ENCODE measurements at places on chromosomes 16 and 17.

DNA sequence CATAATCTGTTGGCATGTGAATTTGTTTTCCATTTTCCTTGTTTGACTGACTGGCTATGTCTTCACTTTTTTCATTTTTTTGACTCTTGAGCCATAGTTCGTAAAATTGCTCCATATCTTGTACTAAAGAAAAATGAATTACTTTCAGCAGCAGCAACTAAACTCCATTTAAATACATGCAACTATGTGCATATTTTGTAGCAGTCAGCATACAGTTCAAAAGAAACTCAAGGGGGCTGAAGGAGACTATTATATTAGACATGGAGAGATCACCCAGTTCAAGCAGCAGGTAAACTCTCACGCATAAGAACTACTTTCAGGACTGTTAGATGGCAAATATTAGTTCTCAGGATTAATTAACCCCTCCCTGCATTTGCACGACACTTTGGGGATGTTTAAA is 13.6 kb upstream of the TXNDC11 start:
- no peak for DNase-seq

DNA sequence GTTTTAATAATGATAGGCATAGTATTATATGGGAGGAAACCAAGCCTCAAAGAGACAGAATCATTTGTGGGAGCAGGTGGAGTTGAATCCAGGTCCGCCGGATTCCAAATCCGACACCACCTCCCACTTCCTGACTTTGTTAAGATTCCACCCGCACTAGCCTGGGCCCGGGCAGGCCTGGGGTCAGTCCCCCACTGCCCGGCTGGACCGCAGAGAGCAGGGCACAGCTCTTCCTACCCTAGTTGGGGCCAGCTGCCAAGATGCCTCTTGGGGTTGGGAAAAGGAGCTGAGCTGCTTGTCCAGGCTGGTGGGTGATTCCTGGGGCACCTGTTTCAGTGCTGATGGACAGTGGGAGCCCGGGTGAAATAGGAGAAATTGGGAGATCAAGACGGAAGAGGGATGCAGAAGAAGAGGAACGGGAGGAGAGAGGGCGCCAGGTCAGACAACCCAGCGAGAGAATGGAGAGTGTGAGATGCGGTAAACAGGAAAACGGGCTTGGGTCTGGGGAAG is 53.9 kb downstream of the OR1D5 start:
- no peak for DNase-seq

GRCh38 chr16:14121142-14121541 is 50.0 kb downstream of the MRTFB start:
- no peak for DNase-seq

DNA sequence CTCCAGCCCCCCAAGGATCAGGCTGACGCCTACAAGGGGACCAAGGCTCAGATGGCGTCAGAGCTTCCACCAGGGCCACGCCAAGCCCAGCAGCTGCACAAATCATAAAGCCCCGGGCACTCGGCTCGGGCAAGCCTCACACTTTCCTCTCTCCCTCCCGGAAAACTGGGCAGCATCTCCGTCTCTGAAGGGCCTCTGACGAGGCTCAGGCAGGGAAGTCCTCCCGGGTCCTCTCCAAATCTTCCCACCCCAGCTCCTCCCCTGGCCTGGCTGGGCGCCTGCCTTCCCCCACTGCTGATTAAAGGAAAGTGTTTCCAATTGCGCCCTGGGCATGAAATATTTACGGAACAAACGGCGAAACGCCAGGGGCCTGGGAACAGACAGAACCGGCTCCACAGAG is 38.5 kb downstream of the PIEZO1 start:
- DNase-seq, result no peak

- no peak for DNase-seq
Measured at GRCh38 chr17:80636361-80637018, 91.9 kb downstream of the RPTOR start.

DNA sequence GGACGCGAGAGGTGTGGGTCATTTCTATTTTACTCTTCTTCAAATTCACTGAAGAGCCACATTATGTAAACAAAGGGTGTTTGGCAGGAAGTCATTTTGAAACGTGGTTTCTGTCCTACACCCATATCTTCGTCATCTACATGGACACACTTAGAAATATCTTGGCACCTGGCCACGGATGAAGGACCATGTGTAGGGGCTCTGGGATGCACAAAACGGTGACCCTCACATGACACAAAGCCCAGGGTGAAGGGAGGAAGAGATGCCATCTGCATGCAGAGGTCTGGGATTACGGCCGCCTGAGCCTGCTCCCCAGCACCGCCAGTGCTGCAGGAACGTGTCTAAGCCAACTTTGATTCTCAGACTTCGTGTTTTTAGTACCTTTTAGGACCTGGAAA is 130.2 kb upstream of the CHMP6 start:
- no peak for DNase-seq

DNA sequence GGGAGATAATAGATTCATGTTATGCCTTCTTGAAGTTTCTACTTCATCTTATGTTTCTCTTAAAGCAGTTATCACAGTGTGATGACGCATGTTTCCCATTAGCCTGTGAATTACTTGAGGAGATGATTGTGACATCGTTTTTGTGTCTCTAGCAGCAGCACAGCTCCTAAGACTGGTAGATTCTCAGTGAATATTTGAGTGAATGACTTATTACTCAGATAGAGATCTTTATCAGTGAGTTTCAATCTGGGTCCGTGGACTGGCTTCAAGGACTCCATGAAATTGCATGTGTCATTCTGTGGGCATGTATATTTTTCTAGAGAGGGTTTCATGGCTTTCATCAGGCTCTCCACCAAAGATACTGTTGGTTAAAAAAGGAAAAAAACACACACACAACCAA is 29.9 kb downstream of the YPEL2 start:
- peak; percentile 55 for DNase-seq

DNA sequence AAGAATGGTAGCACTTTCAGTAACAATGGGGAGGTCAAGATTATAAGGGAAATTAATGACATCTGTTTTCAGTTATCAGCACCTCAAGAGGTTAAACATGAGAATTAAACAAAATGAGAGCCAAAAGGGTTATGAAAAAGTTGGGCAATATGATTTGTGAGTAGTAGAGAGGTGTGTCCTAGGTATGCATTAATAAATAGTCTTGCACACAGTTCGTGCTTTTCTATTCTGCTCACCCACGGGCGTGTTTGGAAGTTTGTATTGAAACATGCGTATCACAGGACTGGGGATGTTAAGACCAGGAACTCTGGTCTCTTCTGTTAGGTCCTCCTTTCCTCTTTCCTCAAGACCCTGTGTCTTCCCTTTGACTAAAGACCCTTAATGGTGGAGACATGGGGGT is 6.0 kb downstream of the BPTF start:
- no peak for DNase-seq

DNA sequence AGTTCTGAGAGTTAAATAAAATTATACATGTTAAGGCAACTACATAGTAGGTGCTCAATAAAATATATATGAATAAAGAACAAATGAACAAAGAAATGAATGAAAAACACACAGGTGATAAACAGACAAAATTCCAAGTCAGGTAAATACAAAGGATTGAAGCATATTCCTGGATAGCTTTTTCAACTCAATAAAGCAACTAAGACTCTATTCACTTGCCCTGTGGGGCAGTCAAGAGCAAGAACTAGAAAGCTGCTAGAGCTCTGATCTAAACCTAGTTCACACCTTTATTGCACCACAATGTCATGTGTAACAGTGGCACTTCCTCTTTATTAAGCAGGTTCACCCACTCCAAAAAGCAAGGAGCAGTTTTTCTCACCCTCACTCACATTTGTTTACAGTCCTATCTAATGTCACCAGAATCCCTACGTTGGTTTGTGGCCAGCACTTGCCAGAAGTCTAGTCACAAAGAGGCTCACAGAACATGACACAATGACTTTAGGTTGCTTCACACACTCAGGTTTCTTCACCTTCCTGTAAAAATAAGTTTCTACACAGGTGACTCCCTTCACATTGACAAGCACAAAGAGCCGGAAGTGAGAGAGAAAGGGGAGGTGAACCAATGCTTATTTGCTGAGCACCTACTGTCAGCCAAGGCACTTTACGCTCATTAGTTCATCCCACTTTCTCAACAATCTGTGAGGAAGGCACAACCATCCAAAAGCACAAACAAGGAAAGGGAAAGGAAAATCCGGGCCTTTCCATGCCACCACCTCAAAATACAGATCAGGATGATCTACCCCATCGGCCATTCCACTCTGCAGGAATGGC is 70.8 kb downstream of the XPO6 start:
- DNase-seq, result no peak

- no peak for DNase-seq
Measured at GRCh38 chr16:70777973-70778406, 23.0 kb downstream of the VAC14 start.

DNA sequence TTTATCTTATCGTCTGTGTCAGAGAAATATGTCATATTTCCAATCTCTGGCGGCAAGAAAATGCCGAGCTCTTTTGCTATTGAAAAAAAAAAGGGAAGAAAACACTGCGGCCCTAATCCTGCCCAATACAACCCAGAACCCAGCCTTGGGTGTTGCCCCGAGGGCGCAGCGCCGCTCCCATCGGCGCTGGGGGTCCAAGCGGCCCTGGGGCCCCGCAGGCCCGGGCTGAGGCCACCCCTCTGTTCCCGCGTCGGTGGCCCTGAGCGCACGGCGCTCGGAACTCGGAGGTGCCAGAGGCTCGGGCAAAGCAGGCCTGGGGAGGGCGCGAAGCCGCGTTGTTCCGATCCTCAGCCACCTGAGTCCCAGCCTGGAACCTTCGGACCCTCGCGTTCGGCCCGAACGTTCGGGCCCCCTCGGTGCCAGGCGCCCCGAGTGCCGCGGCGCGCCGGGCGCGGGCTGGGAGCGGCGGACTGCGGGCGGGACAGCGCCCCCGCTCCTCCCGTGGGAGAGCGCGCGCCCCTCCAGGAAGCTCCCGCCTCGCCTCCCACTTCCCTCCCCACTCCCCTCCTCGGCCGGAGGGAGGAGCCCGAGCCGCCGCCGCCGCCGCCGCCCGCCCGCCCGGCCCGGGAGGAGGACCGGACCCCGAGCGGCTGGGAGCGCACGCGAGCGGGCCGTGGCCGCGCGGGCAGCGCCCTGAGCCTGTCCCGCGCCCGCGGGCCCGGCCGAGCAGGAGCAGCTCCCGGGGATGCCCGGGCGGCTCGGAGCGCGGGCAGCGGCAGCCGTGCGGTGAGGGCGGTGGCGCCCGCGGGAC is at the start of gene CPNE2:
Gene CPNE2, plus strand, starts transcription at position 609 of the 811 bp plus-strand sequence. CDS start 18,160 bp downstream, outside the sequence.
- no peak for DNase-seq

DNA sequence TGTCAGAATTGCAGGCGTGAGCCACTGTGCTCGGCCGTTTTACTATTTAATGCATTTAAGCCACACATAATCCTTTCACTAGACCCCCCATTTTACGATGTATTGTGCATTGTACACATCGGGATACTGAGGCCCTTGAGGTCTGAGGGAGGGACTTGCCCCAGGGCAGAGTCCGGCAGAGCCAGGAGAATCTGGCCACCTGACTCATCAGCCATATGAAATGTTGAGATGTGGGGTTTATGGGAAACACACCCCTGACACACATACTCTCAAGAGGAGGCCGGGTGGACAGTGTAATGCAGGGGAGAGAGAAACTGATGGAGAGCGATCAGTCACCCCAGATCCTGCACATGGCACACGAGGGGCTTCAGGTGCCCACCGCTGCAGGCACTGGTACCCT is 196.6 kb downstream of the ZNF423 start:
- no peak for DNase-seq

- DNase-seq, result no peak
Measured at GRCh38 chr16:54953461-54953860, 22.8 kb downstream of the IRX5 start.

DNA sequence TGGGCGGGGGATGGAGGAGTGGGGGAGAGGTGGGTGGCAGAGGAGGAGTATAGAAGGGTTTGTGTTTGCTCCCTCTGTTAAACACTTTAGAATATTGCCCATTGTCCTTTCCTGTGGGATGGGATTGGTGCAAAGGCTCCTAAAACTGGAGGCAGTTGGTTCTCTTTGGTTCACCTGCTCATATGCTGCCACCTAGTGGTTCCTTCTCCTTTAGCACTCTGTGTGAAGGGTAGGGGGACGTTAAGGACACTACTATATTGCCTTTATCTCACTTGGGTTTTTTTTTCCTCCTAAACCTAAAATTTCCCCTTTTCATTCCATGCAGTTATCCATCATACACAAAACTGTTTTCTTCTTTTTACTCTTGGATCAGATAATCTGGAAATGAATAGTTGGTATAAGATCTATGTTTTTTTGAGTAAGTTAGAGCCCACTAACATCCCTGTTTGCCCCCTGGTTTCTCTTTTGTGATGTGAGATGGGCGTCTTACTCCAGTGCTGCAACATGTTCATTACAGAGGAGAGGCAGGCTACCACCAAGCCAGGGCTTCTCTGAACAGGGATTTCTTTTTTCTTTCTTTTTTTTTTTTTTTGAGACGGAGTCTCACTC is 23.8 kb downstream of the SNX11 start:
- DNase-seq, result peak; percentile 83

GRCh38 chr16:11034481-11034931 is 90.1 kb downstream of the CLEC16A start:
- DNase-seq, result no peak

- DNase-seq, result no peak
Measured at GRCh38 chr16:20899477-20900298, 470 bp downstream of the DCUN1D3 start.

GRCh38 chr17:61015966-61016365 is 338.3 kb downstream of the BCAS3 start:
- DNase-seq, result no peak

DNA sequence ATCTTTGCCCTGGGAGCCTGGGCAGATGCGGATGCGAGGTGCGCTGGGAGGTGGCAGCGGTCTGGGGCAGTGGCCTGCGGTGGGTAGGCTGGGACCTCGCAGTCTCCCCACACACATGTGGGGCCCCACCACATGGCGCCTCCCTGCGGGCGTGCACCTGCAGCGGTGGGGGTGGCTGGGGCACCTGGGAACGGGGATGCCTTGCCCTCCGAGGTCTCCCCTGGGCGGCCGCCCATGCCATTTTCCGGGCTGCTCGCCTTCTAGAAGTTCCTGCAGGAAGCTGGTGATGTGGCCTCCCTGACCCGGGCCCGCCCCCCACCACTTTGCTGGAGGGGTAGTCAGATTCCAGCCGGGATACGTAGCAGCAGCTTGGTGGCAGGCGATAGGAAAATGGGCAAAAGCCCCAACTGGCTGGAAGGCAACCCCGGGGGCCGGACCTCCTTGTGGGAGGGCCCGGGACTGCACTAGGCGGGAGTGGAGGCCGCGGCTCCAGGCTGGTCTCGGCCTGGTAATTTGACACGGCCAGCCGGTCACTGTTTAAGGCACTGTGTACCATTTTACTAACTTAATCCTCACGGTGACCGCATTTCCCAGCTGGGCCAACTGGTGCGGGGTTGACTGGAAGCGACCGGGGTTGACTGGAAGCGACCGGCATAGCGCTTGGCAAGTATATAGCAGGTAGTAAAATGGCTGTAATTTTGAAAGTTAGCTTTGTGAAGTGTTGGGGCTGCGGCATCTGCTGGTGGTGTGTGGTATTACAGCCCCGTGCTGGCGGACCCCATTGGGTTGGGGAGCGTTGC is 38.5 kb downstream of the IGF2BP1 start:
- peak; percentile 33 for DNase-seq
